ENCODE measurements at places on chromosomes 7 and 10.

GRCh38 chr7:495761-496321 is 23.8 kb downstream of the PDGFA start:
- no peak for DNase-seq

DNA sequence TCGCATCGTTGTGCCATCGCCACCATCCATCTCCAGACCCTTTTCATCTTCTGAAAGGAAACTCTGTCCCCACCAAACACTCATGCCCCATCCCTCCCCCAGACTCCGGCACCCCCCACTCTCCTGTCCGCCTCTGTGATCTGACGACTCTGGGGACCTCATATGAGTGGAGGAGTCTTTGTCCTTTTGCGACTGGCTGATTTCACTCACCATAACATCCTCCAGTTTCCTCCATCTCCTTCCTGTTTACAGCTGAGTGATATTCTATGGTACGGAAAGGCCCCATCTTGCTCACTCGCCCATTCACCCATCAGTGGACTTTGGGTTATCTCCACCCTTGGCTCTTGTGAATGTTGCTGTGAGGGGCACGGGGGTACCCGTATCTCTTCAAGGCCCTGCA is 11.8 kb upstream of the INSIG1 start:
- DNase-seq = no peak

DNA sequence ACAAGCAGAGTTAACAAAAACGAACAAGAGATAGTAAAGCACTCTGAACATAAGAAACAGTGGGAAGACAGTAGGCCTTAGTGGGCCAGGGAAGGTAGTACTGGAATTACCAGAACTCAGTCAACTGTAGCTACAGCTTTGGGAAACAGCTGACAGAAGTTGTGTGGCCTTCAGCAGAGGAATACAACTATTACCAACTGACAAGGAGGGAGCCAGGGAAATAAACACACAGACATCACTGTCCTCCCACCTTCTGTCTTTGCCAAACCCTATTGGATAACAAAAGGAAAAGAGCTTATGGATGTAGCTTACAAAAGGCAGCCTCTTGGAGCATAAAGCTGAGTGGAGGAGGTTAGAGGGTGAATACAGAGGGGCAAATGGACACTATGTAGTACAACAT is 15.4 kb downstream of the MICU1 start:
- no peak for DNase-seq

- DNase-seq = no peak
Measured at GRCh38 chr10:99523251-99523773, 9.4 kb upstream of the NKX2-3 start.

GRCh38 chr7:25615003-25615402 is 386.7 kb upstream of the NPVF start:
- no peak for DNase-seq

GRCh38 chr7:803243-803635 is 29.0 kb upstream of the SUN1 start:
- DNase-seq = no peak

DNA sequence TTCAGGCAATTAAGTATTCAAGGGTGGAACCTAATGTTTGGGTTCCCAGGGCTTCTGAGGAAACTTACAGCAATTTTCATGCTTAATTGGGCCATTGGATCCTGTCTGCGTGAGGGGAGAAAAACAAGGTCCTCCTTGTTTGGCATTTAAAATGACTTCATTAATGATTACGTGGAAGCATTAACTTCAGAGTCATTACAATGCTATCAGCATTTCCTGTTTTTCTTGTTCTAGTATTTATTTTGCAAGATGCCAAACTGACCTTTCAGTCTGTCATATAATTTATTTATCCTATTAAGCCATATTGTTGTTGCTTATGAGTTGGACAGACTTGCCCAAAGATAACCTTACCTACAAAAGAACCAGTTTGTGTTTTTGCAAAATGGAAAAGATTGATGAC is 324.1 kb upstream of the LRRN3 start:
- DNase-seq = no peak

GRCh38 chr10:63388421-63389031 is 77.3 kb downstream of the JMJD1C start:
- no peak for DNase-seq

GRCh38 chr7:78026492-78026891 is 227.9 kb downstream of the PHTF2 start:
- no peak for DNase-seq

- no peak for DNase-seq
Measured at GRCh38 chr7:147411096-147411495, 1179.5 kb upstream of the C7orf33 start.

DNA sequence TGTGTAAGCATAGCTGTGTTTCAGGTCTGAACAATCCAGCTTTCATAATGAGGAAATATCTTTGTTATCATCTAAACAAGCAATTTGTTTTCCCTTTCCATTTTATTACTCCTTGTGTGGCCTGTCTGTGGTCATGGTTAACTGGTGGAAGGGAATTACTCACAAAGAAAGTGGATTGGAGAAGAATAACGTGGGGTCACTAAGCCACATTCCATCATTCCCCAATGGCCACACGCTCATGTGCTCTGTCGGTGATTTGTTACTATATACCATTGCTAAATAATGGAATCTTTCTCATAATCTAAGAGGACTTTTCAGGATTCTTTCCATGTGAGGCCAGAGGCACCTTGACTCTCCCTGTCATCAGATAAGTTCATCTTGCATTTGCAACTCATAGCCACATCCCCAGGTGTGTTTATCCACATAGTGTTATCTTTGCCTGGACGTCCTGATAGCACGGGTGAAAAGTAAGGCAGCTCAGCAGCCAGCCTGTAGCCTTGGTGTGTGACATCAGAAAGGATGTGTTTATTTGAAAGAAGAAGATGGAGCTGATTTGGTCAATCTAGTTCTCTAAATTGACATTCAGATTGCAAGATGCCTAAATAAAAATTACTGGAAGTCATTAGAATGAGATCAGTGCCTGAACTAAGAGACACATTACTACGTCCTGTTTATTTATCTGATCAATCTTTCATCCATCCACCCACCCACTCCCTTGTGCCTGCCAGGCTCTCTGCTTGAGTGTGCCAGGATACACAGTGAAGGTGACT is 128.9 kb downstream of the CELF2 start:
- no peak for DNase-seq

DNA sequence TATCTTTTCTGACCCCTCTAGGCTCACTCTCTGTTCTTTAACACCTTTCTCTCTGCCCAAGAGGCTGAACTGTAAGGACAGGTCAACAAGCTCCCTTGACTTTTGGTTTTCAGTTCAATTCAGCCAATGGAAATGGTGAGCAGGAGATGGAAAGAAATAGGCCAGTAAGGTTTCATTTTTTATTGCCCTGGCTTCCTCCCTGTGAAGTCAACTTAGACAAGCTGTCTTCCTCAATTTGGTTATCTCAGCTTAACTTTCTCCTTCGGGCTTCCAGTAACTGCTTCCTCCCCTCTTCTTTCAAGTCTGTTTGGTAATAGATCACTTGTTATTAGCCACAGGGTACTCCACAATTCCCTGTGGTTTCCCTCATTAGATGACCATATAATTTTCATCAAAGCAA is 19.7 kb downstream of the LIPK start:
- no peak for DNase-seq
